ENCODE measurements at places on chromosomes 13 and 19.

DNA sequence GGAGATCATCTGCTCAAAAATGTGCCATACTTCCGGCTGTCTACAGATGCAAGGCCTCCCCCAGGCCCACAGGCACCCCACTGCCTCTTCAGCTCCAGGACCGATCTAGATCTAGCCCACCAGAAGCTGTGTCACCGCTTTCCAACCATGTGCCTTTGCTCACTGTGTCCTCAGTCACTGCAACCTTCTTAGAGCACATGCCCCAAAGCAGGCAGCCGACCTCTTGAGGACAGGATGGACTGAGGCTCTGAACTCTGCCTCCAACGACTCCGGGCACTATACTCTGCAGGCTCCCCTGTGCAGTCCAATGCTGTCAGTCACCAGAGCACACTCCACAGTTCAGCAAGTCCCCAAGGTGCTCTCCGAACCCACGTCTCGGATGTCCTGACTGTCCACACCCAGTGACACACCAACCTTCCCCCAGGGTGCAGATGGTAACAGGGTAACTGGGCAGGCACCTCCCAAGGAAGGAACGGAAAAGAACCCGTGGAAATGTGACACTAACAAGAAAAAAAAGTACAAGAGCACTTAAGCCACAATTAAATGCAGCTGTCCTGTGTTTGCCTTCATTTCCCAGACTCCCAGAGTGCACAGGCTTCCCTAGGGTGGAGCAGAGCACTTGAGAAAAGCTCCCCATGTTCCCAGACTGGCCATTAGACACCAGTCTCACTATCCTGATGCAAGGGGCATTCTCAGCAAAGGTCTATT lies 4.8 kb downstream of the STK24 start:
- DNase-seq = peak; percentile 15

- DNase-seq = no peak
These were observed 143.2 kb upstream of the ZNF507 start for GRCh38 chr19:32202244-32202643.

GRCh38 chr13:105814219-105814901 lies 721.1 kb downstream of the EFNB2 start:
- DNase-seq = peak; percentile 20

DNA sequence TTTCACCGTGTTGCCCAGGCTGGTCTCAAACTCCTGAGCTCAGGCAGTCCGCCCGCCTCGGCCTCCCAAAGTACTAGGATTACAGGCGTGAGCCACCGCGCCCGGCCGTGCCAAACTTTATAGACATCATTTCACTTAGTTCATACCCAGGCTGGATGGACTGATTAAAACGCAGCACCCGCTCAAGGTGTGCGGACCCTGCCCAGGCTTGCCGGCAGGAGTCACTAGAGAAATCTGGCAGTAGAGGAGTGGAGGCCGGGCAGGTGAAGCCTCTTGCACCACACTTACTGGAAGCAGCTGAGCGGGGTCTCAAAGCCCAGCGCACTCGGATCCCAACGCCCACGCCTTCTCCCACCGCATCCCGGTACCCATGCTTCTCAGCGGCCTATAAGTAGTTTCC lies 11.4 kb downstream of the PTGIR start:
- DNase-seq = no peak

DNA sequence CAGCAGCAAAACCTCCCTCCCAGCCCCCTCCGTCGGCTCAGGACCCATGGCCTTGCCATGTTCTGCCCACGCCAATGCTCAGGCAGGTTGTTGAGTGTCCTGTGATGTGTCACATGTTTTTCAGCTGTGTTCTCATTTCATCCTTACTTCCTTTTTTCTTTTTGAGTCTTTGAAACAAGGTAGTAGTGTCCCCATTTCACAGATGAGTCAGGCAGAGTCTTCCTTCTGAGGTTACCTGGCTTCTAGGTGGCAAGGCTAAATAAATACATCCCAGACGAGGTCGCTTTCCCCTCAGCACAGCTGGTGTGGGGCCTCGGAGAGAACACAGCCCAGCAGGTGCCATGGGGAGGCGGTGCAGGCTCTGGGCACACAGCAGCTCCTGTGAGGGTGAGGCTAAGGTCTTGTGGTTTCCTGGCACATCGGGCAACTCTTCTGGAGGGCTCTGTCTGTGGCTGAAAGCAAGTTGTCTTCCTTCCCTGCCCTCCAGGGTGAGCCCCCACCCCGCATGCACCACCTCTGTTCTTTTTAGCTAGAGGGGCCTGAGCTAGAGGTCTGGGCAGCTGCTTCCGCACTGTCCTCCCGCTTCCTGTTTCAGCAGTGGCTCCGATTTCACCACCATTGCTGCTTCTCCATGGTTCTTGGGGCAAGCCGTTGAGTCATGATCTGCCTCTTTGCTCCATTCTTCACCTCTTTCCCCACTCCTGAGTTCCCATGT lies 15.1 kb downstream of the PRAM1 start:
- no peak for DNase-seq

DNA sequence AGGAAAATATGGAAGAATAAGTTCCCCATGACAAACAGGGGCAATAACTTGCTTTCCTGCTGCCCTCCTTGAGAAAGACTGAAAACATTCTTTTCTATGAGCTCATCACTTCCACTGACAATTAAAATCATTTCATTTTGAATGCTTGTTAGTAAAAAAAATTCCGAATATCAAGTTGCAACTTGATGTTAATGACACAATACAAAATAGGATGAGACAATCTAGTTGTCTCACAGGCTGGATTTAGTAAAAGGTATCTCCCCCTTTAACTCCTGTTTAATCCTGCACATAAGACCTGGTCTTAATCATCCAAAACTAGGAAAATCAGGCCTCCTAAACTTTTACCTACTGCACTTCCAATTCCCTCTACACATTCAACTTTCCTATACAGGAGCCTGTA lies 24.7 kb downstream of the IRS2 start:
- DNase-seq = no peak

DNA sequence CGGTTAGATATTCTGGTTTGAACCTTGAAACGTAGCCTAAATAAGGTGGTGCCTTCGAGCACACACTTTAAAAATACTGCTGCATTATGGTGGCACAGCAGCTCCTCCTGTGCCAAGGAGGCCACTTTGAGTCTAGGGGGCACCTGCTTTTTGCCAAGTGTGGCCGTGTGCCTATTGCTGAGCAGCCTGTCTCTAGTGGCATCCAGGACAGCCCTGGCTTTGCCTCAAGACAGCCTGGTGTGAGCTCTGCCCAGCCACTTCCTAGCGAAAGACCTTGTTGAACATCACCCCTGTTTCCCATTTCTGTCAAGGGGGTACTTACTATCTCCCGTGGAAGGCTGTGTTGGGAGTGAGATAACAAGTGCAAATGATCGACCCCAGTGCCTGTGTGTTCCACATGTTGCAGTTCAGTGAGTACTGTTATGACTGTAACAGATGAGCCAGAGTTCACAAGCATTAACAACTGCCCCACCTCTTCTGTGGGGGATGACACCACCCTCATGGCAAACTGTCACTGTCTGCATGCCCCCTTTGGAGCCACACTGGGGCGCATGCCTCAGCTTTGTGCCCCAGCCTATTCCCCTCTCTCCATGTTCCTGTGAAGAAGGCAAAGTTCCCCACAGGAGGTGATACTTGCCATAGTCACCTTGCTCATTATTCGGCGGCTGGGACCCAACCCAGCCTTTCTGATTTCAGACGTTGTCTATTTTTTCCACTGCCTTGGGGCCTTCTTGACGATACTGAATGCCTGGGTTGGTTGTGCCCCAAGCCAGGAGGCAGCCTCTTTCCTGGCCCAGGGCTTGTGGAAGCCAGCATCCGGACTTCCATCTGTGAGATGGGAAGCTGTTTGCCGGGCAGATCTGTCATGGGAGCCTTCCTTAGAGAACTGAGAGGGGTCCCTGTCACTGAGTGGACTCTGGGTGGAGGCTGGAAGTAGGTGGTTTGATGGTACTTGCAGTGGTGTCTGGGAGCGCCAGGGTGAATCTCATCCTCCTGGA lies 5.4 kb downstream of the GATAD2A start:
- DNase-seq = no peak

DNA sequence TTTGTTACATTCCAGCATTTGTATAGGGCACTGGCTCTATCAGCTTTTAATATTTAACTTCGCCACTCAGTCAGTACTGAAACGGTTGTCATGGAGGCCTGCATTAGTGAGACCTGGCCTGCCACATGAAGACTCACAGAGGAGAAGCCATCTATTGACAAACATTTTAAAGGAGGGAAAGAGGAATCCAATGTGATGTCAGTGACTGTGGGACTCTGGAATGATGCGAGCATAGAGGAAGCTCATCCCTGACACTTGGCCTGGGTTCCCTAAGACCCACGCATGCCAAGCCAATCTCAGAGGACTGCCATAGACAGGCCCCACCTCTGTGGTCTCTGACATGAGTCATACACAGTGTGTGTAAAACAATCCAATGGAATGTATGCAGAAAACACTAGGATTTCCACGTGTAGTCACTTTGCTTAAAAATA lies 7.9 kb upstream of the DPY19L3 start:
- peak; percentile 57 for DNase-seq

- DNase-seq = no peak
These were observed 2.7 kb upstream of the ACTN4 start for GRCh38 chr19:38644719-38645118.

GRCh38 chr19:58252102-58252685 lies 23.5 kb downstream of the ZNF544 start:
- DNase-seq = no peak

- DNase-seq = no peak
These were observed 22.7 kb downstream of the TFDP1 start for GRCh38 chr13:113607056-113607888.

GRCh38 chr19:28840891-28841290 lies 372.1 kb downstream of the UQCRFS1 start:
- no peak for DNase-seq

DNA sequence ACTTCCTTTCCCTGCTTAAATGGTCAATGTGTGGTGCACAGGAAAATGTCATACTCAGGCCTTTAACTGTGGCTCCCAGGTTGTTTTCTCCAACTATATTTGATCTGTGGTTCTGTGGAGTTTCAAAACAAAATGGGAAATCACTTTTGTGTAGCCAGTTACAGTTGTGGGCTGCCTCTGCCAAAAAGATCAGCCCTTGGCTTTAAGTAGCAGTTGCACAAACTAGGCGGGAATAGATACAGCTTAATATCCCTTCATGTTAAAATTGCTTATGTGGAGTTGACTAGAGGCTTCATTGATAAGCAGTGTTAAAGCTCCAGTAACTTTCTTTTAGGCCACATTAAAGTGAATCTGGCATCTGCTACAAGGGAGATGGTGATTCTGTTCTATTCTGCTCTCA lies 284.8 kb downstream of the SHISA2 start:
- DNase-seq = no peak

DNA sequence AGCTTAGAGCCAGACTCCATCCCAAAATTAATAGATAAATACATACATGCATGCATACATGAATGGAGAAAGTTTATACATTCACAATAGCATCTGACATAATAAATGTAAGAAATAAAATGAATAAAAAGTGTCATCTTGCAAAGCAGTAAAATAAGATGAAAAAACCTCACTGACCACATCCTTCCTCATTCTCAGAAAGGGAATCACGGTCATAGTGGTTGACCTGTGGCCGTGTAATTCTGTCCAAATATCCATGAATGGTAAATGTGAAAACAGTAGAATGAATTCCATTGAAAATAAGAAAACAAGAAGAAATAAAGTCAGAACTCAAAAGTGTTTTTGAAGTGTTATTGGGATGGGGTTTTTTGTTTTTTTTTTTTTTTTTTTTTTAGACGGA lies 9.8 kb upstream of the CDC42EP5 start:
- no peak for DNase-seq

GRCh38 chr13:106369858-106370257 lies 165.6 kb downstream of the EFNB2 start:
- no peak for DNase-seq

DNA sequence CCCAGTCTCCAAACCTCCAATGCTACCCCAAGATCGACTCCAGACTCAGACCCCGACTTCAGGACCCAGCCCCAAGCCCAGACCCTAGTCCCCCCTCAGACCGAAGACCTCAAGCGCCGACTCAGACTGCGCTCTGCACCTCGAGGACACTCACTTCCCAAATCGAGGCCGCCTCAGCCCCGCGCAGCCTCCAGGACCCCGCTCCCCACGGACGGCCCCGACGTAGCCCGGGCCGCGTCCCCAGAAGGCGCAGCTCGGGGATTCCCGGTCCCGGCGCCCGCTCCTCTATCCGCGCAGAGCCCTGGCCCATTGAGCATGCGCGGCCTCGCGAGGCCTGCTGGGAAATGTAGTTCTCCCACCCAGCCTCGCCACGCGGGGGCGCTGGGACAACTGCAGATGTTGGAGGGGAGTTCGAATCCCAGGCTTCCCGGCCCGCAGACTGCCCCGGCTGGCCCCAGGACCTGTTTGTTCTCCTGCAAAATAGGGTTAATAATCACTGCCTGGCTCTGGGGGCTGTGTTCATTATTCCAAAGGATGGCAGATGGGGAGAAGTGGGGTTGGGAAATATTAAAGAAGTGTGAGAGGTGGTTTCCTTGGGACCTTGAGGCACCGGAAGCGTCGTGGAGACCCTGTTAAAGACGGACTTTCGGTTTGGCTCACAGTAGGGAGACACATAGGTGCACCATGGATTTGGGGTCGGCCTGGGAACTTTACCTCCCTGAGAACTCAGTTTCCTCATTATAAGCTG lies at the start of gene APBA3:
TSS of gene APBA3 (minus strand) at position 311 of the 748 bp plus-strand sequence. CDS start 1,428 bp downstream, outside the sequence.
- DNase-seq = peak; percentile 96

- DNase-seq = no peak
These were observed 6.0 kb downstream of the KANK2 start for GRCh38 chr19:11191273-11191755.

DNA sequence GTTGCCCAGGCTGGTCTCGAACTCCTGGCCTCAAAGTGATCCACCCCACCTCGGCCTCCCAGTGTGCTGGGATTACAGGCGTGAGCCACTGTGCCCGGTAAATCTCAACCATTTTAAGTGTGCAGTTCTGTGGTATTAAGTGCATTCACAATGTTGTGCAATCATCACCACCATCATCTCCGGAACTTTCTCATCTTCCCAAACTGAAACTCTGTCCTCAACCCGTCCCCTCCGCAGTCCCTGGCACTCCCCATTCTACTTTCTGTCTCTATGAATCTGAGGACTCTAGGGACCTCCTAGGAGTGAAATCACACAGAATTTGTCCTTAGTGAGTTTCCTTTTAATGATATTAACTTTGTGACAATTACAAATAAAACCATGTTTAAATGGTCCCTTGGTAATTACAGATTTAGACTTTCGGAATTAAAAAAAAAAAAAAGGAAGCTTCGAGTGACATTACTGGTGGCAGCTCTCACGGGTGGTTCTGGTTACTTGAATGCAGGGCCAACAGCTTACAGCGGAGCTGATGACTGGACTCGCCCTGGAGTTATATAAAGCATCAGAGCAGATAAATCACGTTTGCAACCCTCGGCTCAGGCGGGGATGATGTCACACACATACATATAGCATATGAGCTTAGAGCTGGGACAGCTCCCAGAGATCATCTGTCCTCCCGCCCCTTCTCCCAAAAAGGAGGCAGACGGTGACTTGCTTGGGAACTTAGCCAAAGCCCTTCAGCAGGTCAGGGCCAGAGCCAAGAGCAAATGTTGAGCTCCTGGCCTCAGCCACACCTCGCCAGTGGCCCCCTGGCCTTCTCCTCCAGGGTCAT lies 89.8 kb downstream of the ZNF557 start:
- DNase-seq = no peak

- DNase-seq = no peak
These were observed 46.8 kb upstream of the CYP2A7 start for GRCh38 chr19:40928850-40929249.

- no peak for DNase-seq
These were observed 5.4 kb upstream of the PLPP2 start for GRCh38 chr19:296476-297225.

Measured in astrocyte of the hippocampus (primary cell).